KG1 (cell line): ENCODE measurements at places on chromosomes 7 and 10.

DNA sequence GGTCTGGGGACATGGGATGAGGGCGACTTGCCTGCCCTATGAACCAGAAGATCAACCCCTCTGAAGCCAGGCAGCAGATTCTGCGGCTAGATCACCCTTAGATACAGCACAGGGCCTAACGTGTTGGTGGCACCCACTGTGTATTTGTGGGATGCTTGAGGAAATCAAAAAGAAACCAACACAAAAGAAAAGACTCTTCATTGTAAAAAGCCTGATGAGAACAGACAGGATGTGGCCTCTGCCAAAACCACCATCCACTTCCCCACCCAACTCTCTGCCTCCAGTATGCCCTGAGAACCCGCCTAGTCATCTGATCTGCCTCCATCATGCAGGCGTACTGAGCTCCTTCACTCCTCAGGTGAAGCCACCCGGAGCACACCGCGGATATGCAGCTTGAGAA, 97.2 kb upstream of the INSYN2A start:
- DNase-seq, result no peak

DNA sequence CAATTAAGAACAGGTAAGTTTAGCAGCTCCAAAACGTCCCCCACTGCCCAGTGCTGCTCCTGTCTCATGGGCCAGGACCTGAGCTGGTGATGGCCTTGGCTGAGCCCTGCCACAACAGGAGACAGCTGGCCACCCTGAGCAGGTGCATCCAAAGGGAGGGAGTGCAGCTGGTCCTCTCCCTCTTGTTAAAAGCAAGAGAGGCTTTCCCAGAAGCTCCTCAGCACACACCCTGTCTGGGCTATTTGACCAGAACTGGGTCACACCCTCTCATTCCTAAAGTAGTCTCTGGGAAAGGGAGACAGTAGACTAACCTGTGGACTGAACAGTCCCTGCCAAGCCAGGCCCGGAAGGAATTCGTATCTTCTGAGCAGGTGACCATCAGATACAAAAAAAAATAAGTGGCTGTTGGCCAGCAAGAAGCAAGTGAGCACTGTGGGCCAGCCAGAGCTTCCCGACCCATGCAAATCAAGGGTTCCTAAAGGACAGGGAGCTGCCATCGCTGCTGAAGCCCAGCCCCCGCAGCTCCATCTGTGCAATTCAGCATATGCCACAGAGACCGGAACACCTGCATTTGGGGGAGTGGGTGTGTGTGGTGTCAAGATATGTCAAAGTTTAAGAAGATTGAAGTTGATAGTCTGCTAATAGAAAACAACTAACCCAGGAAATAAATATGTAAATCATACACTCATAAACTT, 2.1 kb upstream of the TMEM72 start:
- no peak for DNase-seq

- no peak for DNase-seq
Measured at GRCh38 chr7:1193593-1194424, 33.8 kb upstream of the ZFAND2A start.

DNA sequence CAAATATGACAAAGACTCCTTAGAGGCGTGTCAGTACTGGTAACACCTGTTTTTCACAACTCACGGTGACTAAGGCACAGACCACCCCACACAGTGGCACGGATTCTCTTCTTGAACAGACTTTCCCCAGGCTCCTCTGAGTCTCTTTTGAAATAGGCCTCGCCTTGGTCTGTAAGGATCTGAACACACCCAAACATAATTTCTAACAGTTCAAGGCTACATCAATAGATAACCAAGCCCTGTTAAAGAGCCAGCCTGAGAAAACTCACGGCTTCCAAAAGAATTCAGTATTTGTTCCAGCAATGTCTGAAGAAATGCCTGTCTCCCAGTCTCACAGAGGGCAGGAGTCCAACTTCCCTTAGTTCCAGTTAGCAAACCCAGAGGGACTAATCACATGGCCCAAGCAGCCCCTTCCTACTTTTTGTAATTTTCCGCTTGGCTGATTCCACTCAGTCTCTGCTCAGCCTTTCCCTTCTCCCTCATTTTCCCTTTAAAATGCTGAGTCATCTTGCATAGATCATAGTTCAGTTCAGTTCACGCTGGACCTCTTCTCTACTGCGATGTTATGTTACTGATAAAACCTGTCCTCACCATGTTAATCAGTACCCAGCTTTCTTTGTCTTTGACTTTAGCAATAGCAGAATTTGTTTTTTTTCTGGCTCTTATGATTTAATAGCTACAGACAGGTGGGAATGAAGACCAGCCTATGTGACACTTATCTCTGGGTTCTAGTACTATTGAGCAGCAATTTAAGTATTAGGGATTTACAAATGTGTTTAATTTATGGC, 22.6 kb upstream of the AKR1C3 start:
- no peak for DNase-seq

- DNase-seq, result no peak
Measured at GRCh38 chr7:41685684-41686083, 17.2 kb downstream of the INHBA start.

DNA sequence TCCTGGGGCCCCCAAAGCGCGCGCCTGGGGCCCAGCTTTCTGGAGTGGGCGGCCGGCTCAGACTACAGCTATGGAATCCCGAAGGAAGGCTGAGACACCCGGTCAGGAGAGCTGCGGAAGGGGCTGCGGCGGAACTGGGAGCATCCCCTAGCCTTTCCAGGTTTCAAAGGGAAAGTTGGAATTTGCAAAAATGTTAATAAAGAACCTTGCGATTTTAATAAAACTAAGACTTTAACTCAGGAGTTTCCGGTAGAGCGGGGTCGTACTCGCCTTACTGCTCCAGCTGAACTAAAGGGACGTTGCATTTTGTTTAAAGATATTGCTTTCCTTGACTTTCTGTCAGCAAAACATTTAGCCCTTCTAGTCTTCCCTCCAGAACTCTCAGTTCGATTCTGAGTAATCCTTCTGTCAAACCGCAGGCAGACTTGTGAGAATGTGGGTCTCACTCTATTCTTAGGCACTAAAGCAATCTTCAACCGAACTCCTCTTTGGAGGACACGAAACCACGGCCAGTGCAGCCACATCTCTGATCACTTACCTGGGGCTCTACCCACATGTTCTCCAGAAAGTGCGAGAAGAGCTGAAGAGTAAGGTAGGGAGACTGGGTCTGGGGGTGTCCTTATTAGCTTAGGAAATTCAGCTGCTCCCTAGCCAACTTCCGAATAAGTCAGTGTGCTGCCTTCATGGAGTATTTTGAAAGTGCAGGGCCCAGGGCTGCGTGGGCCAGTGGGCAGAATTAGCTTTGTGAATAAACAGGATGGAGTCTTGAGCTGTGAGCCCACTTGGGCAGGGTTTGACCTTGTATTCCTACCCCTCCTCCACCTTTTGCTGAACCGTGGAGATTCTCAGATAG, 1.9 kb downstream of the CYP26A1 start:
- no peak for DNase-seq

DNA sequence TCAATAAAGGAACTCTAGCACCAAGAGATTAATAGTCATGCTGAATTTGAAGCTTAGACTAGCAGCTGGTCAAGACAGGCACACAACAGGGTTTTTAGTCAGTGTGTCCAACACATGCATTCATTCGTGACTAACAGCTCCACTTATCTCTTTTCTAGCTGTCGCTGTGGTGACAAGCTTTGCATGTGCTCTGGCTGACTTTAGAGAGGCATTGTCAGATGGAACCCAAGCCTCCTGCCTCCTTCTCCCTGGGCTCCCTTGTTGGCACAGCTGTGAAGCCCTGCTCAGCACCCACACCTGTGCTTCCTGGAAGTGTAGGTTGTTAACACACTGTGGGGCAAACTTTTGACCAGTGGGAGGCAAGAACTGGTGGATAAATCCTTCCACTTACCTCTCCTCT, 9.8 kb upstream of the AGK start:
- no peak for DNase-seq

- DNase-seq, result no peak
Measured at GRCh38 chr7:11449316-11449715, 382.7 kb downstream of the THSD7A start.

DNA sequence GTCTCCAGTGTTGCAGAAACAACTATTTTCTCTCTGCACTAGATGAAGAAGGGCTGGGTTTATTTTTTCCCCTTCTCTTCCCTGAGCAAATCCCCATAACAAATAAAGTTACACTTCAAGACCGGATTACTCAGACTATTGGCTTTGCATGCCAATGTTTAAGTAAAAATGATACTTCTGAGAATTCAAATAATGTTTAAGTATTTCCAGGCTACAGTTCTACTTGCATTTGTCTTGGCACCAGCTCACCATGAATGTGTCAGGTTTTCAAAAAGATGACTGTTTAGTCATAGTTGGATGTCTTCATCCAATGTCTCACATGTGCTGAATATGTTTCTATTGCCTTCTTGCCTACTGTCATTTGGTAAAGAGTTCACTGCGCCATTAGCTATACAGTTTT, 912.6 kb downstream of the GATA3 start:
- no peak for DNase-seq
